Brain pericyte (primary cell): ENCODE measurements at places on chromosomes 16 and 17.

DNA sequence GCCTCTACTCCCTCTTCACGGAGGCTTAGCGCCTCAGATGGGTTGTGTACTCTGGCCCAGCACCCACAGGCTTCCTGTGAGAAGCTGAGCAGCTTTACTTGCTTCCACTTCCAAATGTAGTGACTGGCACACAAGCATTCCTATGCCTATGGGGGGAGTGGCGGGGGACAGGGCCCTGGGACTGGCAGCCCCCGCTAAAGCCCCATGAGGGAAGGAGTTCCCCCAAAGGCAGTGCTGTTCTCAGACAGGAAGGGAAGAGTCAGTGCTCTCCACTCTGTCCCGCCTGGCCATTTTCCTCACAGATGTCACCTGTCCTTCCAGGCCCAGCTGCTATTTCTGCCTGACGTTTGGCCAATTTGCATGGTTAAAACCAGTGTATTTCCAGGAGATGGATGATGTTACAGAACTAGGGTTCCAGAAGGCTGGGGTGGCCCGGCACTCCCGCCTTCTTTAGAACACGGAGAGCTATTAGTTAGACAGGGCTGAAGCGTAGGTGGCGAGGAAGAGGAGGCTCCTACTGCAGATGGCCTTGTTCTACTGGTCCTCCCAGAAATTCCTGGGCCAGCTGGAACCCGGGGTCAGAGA, 83.9 kb upstream of the FBXO47 start:
- no peak for DNase-seq

DNA sequence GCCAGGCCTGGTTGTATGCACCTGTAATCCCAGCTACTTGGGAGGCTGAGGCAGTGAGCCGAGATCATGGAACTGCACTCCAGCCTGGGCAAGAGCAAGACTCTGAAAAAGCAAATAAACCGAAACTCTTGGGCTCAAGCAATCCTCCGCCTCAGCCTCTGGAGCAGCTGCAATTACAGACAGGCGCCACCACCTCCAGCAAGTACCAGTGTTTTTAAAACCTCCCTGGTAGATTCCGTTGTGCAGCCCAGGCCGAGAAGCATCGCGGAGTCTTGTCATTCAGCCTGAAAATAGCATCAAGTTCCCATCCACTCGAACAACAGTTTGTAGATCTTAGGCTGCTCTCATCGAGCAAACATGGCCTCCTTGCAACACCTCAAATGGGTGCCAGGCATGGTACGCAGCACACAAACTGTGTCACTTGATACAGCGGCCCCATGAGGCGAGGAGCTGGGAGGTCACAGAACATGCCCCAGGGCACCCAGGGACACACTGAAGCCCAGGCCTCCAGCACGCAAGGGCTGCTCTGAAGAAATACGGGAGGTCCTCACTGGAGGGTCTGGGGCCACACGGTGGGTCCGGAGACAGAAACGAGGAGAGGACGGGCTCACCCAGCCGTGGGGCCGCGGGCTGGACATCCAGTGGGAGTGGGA, 18.1 kb downstream of the TMC6 start:
- DNase-seq, result no peak

DNA sequence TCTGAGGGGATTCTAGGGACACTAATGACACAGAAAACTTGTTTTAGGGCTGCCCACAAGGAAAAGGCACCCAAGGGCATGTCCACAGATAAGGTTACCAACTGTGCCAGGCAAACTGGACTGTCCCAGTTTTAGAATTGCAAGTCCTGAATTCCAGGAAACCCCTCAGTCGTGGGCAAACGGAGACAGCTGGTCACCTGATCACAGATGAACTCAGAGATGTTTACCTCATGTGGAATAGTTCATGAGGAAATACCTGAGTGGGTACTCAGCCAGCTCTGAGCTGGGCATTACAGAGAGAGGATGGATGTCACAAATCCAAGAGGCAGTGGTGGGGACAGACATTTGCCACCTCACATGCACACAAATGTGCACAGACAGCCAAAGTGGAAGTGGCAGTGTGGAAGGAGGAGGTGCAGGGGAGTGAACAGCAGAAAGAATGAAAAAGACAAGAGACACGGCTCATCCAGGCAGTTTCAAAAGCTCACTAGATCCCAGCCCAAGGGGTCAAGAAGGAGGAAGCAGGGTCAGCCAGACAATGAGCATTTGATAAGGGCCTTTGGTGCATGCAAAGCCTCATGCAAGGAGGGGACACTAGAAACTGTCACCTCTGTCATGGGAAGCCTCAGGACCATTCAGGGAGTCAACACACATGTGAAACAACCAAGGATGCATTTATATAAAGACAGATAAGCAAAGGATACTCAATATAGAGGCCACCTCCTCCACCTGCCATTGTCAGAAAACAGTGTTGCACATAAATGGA, 24.8 kb downstream of the TTLL6 start:
- DNase-seq, result no peak

DNA sequence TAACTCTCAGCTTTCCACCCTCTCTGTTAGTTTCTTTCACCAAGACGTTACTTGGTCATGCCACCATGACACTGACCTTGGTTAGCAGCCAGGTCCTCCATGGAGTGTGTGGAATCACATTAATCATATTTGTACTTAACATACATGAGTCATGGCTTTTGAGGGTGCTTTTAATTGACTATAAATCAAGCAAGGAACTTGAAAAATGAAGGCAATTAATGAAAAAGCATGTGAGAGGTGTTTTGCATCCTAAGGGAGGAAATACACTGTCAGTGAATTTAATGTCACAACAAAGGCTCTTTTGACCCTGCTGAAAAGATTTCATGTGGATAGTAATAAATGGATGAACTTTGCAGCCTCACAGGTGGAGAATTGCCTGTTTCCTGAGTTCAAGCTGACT, 240.7 kb downstream of the CDH13 start:
- no peak for DNase-seq

GRCh38 chr16:79767421-79768275, 167.1 kb upstream of the MAF start:
- no peak for DNase-seq

- no peak for DNase-seq
Observed at GRCh38 chr17:74532115-74532514, 840 bp upstream of the CD300LB start.

DNA sequence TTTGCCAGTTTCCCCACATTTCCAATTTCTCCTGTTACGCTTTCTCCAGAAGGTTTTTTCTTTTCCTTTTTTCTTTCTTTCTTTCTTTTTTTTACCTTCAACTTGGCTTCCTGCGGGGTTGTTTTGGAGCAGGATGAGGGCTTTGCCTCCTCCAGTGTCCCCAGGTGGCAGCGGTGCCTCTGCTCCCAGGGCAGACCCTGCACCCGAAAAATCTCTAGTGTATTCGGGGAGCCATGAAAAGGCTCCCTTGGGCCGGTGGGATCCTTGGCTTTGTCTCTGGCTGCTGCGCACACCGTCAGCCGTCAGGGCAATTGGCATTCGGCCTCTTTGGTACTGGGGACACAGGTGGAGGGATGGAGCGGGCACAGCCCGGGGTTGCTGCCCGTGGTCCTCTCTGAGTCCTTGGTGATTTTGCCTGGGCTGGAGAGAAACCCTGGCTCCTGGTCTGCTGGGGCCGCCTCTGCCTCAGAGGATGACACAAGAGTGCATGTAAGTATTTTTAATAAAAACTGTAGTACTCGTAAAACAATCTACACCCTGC, 846 bp downstream of the ITGB3 start:
- DNase-seq, result no peak

- DNase-seq, result no peak
Observed at GRCh38 chr17:37706446-37706845, 38.4 kb downstream of the HNF1B start.

DNA sequence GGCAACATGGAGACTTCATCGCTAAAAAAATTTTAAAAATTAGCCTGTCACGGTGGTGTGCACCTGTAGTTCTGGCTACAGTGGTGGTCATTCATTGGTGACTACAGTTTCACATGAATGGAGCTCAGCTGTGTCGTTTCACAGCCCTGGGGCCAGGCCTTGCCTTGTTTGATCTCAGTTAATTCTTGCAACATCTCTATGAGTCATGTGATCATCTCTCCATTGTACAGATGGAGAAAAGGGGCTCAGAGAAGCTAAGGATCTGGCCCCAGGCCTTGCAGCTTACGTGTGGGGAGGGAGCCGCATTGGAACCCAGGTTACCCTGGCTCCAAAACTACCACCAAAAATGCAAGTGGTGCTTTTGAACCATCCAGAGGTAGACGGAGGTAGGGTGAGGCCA, 49.4 kb downstream of the GDE1 start:
- DNase-seq, result no peak

DNA sequence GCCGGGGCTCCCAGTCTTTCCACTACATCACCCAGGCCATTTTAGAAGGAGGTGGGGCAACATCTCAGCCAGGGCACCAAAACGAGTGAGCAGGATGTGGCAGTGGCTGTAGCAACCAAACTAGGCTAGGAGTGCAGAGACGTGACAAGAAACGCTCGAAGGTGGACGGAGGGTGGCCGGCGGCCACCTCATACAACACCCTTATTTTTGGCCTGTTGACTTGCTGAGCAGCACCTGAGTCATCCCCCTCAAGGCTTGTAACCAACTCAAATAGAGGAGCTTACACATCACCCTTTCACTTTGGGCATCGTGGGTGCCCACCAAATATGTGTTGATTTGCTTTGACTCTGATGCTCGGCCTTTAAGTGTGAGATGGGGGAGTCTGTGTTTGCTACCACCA, 23.7 kb upstream of the SOX9 start:
- no peak for DNase-seq

DNA sequence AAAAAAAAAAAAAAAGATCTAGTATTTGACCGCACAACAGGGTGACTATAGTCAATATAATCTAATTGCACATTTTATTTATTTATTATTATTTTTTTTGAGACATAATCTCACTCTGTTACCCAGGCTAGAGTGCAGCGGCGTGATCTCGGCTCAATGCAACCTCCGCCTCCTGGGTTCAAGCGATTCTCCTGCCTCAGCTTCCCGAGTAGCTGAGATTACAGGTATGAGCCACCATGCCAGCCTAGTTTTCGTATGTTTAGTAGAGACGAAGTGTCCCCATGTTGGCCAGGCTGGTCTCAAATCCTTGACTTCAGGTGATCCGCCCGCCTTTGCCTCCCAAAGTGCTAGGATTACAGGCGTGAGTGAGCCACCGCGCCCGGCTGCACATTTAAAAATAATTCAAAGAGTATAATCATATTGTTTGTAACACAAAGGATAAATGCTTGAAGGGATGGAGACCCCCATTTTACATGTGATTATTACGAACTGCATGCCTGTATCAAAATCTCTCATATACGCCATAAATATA, 794 bp downstream of the ANKS3 start:
- no peak for DNase-seq
